NCI-H2171 treated with DMSO at 0.1 percent for 48 hours (cell line): ENCODE measurements at places on chromosomes 2 and 18.

DNA sequence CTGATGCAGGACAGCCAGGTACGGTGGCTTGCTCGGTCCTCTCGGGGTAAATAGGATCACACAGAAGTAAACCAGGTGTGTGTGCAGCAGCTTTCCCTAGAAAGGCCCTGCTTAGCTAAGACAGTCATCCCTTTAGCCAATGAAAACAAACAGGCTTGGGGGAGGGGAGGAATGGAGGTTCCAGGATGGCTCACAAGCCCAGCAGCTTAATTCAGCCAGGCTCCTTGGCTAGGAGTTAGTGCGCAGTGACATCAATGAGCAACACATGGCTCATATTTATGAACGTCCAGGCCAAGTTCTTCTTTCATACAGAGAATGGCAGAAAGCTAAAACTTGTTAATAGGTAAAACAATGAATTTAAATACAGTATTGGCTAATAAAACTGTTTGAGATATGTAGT, 10.2 kb downstream of the IAH1 start:
- no peak for DNase-seq

- DNase-seq, result no peak
Observed at GRCh38 chr2:238864207-238865014, 16.5 kb downstream of the TWIST2 start.

DNA sequence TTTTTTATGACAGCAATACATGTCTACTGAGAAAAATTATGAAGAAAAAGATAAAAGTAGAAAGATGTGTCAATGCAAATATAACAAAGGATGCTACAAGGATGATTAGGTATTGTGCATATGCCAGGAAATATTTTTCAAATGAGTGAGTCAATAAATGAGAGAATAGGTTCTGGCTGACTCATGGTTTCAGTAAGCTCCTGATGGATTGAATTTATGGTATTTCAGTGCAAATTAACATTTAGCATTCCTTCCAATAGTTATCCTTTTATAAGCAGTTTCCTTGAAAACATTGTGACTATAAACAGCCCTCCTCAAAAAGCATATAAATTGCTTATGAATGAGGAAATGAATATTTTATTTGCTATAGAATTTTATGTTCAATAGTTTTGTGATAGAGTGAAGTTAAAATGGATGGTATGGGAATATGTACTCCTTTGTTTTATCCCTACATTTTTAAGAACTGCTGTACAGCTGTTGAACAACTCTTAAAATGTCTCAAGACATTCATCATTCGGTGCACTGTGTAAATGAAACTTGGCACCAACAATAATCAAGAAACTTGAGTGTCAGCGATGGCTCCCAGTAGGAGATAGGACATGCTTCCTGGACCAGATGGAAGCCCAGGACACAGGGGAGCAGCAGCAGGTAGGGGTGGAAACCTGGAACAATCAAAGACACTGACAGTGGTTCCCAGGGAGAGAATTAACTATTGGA, 144.7 kb downstream of the PMAIP1 start:
- peak; percentile 52 for DNase-seq

DNA sequence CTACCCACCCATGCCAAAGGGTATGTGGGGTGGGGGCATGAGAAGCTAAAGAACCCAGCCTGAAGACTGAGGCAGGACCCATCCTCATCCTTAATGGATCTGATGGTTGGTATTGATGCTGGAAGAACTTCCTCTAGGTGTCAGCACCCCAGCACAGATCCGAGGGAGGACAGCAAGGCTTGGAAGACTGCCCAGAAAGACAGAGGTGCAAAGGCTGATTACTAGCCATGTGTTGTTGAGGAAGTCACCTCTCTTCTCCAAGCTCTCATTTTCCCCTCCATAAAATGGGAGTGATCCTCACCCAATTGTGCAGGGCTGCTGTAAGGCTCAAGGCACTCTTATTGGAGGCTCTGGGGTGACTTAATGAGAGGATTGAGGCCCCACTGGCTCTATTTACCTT, 256.5 kb downstream of the CELF4 start:
- peak; percentile 13 for DNase-seq

GRCh38 chr2:26801796-26802195, 15.9 kb downstream of the CENPA start:
- no peak for DNase-seq

- no peak for DNase-seq
Observed at GRCh38 chr18:4016391-4017049, 438.6 kb downstream of the DLGAP1 start.

- no peak for DNase-seq
Observed at GRCh38 chr2:235734688-235735231, 240.9 kb downstream of the AGAP1 start.

DNA sequence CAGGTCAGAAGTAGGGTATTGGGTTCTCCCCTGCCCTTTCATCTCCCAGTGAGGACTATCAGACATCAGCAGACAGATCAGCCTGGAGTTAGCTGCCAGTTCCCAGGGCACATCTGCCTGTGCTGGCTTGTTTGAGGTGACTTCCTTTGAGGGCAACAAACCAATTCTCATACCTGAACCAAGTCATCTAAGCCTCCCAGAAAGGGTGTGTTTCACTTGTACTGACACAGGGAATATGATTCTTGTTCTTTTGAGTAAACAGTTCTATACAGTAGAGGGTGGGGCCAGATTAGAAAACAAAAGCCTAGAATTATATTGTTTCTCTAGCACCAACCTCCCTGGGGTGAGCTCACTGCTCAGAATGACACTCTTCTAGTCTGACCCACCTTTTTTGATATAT, 591.9 kb downstream of the SLC4A3 start:
- DNase-seq, result peak; percentile 18

GRCh38 chr2:6919901-6920742, 2.9 kb downstream of the RNF144A start:
- no peak for DNase-seq

DNA sequence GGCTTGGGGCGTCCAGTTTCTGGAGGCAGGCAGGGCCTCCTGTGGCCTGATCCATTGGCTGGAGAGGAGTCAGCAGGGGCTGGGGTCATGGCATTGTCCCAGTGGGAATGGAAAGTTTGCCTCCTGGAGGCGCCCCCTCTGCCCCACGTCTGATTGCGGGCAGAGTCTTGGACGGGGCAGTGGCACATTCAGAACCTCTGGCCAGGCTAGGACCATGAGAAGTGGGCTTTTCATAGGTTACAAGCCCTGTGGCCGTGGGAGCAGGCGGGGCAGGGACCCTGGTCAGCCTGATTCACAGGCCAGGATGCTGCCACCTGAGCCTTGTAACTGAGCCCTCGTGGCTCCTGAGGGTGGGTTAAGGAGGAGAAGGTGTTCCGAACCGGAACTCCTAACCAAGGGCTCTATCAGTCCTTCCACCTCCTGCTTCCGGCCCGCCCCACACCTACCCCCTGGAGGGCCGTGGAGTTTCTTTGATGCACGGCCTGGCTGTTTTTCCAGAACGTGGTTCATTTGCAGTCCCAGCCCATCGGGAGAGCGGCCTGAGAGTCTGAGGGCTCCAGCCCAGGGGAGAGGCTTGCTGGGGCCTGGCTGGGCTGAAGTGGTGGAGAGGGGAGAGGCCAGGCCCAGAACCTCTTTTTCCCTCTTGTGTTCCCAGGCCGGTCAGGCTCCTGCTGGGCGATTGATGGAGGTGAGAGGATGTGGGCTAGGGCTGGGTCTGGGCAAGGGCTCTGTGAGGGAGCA, 43.9 kb upstream of the PLB1 start:
- no peak for DNase-seq

DNA sequence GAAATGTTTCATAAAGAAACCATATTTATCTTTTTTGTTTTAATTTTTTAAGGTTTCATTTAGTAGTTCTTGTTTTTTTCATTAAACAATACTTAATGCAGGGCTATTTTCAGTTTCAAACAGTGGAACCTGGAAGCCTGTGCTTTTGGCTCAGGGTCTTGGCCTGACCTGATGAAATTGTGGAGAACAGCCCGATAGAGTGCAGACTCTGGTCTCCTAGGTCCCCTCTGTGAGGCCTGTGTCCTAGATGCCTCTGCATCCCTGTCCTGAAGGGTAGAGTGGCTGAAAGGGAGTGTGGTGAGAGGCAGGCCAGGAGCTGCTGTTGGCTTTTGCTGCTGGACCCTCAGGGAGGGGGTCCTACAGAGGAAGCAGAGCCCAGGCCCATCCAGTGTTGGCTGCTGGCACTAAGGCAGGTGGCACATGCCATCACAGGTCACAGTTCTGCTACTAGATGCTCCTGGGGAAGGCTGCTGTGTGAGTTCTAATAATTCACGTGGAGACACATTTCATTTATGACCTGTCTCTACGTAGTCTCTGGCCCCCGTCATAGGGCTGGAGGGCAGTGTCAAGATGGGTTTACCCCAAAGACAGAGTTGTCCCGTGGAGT, 201.0 kb upstream of the COPS8 start:
- no peak for DNase-seq

DNA sequence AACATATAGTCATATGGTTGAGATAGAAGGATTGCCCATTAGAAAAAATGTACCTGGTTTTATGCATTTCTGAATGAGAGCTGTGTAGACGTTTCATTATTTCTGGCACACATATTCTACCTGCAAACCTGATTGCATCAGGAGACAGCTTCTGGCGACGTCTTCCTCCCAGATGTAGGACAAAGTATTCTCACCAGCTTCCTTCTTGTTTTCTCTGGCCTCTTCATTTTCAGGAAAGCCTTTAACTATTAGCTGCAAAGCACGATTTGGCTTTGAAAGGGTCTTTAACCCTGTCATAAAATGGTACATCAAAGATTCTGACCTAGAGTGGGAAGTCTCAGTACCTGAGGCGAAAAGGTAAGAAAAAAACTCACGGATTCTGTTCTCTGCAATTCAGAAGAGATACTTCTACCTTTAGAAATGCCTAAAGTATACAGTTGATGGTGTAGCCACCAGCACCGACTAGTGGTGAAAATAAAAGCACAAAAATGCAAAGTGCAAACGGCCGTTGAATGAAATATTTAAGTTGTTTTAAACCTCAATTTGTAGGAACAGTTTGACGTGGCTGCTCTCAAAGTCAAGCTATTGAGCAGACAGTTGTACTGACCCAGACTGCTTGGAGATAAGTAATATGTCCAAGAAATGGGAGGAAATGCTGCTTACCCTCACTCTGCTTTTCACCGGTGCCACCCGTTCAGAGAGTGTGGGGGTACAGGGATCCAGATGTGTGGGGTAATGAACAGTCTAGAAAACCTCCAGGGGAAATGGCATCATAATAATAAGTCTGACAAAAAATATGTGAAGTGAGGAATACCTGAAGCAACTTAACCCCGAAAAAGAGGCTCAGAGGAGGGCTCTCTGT, 20.2 kb downstream of the IL18RAP start:
- peak; percentile 1 for DNase-seq

GRCh38 chr2:200483729-200484198, 26.1 kb downstream of the KCTD18 start:
- peak; percentile 48 for DNase-seq

GRCh38 chr2:164599954-164600589, 21.2 kb downstream of the GRB14 start:
- peak; percentile 71 for DNase-seq

DNA sequence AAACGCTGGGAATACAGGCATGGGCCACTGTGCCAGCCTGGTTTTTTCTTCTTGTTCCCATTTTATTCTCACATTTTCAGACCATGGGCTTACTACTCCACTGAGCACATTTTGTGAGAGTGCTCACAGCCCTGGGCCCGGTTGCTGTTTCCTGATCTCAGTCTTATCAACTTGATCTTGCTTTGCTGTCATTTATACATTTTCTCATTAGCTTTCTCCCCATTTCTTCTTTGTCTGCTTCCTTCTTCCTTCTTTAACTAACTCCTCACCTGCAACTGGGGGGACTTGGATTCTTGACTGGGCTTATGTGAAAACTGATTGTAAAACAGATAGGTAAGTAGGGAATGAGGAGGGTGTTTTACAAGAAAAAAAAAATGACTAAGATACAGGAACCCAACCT, 117.3 kb downstream of the PLB1 start:
- no peak for DNase-seq

DNA sequence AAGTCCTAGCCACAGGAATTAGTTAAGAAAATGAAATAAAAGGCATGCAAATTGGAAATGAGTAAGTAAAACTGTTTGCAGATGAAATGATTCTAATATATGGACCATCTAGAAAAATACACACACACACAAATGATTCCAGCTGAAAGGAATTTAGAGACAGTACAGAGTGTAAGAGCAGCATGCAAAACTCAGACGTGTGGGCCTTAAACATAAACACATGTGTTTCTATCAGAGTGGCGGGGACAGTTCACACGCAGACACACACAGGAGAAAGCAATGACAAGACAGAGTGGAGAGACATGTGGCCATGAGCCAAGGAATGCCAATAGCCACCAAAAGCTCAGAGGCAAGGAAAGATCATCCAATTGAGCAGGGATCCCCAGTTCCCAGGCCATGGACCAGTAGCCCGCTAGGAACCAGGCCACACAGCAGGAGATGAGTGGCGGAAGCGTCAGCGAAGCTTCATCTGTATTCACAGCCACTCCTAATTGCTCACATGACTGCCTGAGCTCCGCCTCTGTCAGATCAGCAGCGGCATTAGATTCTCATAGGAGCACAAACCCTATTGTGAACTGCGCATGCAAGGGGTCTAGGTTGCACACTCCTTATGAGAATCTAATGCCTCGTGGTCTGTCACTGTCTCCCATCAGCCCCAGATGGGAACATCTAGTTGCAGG, 155.4 kb downstream of the ARL4C start:
- no peak for DNase-seq
